ENCODE measurements at places on chromosomes 5 and 9.
A peak's percentile ranks its signal among the peaks of the same experiment; 100 is the strongest.

GRCh38 chr5:176875783-176876505, 23.2 kb downstream of the HK3 start:
- DNase-seq: no peak

GRCh38 chr5:35183556-35183955, 46.7 kb downstream of the PRLR start:
- DNase-seq: no peak

DNA sequence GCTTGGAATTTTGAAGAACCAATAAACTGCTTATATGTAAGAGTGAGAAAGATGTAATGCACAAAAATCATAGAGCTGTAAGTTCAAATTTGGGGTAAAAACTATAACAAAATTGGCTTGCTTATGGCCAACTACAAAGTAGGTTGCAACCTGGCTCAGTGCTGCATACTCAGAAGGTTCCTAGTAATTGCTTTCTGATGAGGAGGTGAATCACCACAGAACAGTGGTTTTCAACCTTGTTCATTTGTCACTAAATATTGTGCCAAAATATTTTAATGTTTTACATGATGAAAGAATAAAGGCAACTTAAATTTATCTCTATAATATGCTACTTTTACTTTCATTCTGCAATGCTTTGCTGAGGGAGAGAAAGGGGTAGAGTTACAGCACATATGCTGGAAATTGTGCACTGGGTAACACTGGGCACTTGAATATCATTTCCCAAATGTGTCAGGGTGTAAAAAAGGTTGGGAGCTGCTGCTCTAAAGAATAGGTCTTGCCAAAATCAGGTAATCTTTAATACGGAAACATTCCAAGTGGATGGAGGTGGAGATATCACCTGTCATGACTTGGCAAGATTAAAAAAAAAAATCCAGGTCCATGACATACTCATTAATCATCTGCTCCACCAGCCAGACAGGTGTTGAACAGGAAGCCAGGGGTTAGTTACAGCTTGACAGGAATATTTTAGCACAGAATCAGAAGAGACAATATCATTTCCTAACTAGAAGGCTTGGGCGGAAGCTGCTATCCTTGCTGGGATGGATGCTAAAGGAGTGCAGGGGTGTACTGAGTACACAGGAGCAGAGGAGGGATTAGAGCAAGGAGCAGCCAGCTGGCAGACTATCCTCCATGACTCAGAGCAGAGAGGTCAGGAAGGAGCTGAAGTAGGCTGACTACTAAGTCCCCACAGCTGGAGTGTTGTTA, 34.6 kb upstream of the CCL21 start:
- no peak for DNase-seq

- no peak for DNase-seq
These were observed 76.4 kb upstream of the CKMT2 start for GRCh38 chr5:81156732-81157131.

- DNase-seq: no peak
These were observed 394.0 kb downstream of the CETN3 start for GRCh38 chr5:90015584-90016018.

- DNase-seq: no peak
These were observed 122.0 kb downstream of the DRD1 start for GRCh38 chr5:175321927-175322532.

DNA sequence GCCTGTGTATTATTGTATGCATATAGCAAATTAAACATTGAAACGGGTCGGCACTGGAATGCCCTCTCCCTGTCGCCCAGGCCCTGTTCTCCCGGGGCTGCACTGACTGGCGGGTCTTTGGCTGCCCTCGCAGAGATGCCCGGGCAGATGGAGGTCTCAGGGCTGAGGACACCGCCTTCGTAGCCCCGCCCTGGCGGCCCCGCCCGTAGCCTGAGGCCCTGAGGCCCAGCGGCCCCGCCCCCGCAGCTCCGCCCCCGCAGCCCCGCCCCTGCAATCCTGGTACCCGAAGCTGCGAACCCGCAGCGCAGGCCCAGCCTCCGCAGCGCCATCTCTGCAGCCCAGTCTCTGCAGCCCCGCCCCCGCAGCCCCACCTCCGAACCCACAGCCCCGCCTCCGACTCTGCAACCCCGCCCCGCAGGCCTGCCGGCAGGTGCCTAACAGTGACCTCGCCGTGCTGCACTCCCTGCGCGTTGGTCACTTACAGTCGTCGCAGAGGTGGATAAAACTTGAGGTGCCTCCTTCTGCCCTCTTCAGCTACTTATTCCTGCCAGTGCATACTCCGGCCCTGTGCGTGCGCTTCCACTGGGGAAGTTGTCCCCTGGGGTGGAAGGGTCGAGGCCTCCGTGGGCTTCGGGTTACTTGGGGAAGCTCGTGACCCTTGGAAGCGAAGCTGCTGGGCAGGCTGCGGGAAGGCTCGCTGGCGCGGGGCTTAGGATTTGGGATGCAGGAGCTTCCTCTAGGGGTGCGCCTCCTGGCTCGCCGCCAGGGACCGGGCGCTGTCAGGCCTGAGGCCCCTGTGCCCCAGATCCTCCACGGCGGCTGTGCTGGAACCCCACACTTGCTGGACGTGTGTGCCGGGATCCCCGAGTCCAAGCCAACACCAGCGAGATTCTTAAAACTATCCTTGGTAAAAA, 72.3 kb downstream of the ICE1 start:
- peak; percentile 78 for DNase-seq

DNA sequence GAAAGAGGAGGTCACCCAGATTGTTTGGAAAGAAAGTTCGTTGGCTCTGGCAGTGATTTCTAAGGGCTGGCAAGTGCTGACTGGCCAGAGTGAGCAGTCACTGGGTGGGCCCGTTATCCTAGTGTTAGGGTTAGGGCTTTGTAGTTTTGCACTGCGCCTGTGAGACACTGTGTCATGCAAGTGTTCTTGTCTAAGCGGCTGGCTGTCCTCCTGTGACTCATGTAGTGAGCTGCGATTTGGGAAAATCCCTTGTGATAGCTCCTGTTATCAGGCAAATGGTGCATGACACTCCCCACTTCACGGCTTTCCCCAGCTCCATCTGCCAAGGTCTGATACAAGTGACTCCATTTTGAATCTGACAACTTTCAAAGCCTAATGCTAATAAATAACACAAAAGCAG, 526.0 kb upstream of the ADAMTS16 start:
- DNase-seq: no peak

DNA sequence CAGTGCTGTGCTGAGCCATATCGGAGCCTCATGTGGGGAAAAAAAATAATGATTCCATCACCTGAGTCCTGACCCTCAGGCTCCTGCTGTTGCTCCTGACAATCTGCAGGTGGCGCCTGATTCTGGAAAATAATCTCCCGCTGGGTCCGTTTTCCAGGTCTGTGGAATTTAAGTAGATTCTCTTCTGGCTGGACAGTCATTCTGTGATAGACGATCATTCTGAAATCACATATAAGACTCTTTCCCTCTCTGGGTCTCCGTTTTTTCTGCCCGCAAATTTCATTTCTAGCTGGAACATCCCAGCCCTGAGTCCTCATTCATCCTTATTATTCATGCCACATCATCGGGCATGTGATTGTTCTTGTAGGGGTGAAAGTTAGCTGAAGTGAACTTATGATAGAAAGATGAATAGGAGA, 22.1 kb upstream of the STXBP1 start:
- no peak for DNase-seq

DNA sequence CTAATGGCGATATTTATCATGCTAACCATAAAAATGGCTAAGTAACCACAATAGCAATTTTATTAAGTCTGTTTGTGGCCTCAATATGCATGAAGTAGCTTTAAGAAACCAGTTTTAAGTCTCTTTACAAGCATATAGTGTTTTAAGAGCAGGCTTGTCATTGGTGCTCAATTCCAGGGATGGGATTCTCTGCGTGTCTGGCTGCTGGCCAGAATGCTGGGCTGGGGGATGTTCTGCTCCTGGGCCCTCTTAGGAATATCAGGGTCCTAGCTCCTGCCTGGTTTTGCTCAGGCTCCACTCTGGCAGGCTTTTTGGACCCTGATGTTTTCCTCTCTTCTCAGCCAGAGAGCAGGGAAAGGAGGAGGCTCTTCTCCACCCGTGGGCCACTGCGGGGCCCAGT, 127.2 kb downstream of the PDE8B start:
- DNase-seq: no peak

- no peak for DNase-seq
These were observed 119.4 kb upstream of the ACO1 start for GRCh38 chr9:32265037-32265436.

- no peak for DNase-seq
These were observed 313.0 kb upstream of the RIOK2 start for GRCh38 chr5:97496037-97496436.
